ENCODE measurements at places on chromosomes 13 and 19.

GRCh38 chr19:42115705-42116104, 16.5 kb downstream of the POU2F2 start:
- no peak for DNase-seq

DNA sequence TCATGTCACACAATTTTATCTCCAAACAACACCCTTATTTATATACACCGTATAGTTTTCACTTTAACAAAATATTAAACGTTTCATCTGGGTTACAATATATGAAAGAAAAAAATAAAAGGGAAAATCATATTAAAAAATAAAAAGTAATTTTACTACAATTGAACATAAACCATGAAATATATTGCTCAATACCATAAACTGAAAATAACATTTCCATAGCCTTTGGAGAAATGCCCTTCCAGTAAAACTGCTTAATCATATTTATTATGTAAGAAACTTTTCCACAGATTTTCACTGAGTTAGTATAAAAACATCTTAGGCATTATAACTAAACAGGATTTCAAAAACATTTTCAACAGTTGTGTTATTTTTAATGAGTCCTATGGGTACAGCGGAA, 1.5 kb upstream of the ZNF347 start:
- DNase-seq = no peak

DNA sequence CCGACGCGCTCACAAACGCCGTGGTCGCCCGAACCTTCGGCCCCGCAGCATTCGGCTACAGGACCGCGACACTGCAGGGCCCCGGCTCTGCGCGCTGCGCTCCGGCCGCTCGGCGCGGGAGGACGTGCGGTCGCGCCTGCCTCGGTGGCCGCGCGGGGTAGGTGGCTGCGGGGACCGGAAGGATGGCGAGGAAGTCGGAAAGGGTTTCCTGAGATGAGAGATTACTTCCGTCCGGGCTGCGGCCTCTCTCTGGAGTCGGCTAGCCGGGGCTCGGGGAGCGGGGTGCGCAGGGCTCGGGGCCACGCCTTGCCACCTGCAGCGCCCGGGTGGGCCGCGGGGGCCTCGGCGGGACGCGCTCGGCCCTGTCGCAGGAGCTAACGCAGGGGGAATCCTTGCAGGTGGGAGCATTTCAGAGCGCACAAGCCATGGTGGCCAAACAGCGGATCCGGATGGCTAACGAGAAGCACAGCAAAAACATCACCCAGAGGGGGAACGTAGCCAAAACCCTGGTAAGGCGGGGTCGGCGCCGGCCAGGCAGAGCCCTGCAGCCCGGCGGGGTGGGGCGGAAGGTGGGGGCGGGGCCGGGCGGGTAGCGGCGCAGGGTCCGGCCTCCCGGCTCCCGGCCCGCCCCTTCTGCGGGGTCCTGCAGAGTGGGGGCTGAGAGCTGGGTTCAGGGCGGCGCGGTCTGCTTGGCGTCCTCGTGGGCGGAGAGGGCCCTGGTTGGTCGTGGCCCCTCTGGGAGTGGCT, at the start of gene SERP2:
TSS of gene SERP2 (plus strand) at position 224 of the 747 bp plus-strand sequence. CDS start at position 426, 202 bp downstream.
- DNase-seq = no peak

- no peak for DNase-seq
These were observed 58.2 kb downstream of the POLR1D start for GRCh38 chr13:27679896-27680295.

DNA sequence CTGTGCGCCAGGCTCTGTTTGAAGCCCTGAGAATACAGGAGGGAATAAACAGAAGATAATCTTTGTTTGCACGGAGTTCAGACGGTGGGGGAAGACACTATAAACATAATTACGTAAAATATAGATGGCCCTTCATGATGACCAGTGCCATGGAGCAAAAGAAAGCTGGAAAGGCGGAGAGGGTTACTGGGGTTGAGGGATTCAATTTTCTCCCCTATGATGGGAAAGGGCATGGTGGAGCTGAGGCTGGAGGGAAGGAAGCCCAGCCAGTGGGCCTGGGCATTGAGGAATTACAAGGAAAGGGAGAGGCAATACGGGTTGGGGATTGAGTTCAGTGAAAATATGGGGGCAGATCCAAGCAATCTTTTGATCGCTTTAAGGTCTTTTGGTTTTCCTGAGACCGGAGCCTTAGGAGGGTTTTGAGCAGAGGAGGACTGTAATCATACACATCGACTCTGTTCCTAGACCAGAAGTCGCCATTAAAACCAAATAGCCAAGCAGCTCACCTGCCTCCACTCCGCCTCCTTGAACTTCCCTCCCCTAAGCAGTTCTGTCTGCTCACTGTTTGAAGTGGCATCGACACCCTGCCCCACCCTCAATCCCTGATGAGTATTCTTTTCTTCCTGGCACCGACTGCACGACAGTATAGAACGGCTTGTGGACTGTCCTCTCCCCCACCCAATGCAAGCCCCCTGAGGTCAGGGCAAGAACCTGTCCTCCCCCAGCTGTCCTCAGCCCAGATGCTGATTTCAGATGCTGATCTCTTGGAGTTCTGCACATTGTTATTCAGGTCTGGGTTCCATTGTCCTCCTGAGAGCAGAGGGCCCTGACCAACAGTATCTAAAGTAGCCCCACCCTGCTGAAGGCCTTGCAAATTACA, 813 bp upstream of the ZNF296 start:
- no peak for DNase-seq

- DNase-seq = no peak
These were observed 248.3 kb downstream of the TSHZ3 start for GRCh38 chr19:31100981-31101380.

- no peak for DNase-seq
These were observed 3.1 kb upstream of the SLC5A5 start for GRCh38 chr19:17868669-17869068.

DNA sequence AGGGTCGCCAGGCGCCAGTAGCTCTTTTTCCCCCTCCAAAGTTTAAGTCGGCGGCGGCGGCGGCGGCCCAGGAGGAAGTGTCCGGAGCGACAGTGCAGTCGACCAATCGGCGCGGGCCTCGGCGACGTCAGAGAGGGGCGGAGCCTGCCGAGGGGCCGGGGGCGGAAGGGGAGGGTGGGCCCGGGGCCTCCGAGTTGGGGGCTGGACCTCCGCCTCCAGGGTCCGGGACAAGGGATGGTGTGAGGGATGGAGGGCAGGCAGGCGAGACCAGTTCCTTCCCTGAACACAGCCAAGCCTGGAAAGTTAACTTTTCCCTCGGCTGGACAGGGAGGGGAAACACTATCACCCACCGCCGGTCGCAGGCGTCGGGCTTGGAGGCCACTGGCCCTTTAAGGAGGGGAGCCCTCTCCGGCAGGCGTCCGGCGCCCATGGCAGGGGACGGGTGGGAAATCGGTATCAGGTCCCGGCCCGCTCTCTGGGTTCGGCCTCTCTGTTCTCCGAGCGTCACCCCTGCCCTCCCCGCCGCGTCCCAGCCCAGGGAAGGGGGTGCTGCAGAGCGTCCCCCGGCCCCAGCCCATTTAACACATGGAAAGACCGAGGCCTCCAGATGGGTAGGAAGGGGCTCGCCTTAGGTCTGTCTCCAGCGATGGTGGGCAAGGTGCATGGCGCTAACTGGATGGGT, at the start of gene PRKD2:
TSS of gene PRKD2 (minus strand) at position 81 of the 682 bp plus-strand sequence. CDS start 744 bp downstream, outside the sequence.
- peak; percentile 80 for DNase-seq

GRCh38 chr13:25738342-25739196, 313.2 kb downstream of the SHISA2 start:
- DNase-seq = no peak

DNA sequence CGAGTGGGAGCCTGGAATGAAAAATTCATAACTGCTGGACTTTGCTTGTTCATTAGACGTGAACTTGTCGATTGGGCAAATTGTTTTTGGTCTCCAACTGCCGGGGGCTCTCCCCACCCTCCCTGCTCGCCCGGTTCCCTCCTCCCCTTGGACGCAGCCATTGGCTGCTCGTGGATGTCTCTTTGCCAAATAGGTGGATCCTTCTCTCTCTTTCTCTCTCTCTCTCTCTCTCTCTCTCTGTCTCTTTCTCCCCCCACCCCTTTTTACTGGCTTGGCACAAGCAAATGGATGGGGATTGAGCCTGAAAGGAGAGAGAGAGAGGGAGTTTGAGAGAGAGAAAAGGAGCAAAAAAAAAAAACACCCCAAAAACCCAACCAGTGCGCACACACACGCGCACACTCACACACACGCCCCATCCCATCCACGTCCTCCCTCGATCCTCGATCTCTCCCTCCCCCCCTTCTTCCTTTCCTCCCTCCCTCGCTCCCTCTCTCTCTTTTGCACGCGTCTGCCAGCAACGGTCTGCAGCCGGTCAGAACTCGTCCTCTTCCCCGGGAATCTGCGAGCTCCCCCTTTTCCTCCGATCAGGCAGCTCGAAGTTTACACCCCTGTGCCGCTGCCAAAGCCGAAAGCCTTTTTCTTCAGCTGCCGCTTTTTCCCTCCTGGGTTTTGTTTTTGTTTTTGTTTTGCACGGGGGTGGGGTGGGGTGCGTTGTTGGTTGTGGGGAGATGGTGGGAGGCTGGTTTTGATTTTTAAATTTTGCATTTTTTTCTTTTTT, 27.8 kb downstream of the NFIX start:
- no peak for DNase-seq

GRCh38 chr19:33197591-33198000, 3.5 kb downstream of the LRP3 start:
- DNase-seq = no peak

DNA sequence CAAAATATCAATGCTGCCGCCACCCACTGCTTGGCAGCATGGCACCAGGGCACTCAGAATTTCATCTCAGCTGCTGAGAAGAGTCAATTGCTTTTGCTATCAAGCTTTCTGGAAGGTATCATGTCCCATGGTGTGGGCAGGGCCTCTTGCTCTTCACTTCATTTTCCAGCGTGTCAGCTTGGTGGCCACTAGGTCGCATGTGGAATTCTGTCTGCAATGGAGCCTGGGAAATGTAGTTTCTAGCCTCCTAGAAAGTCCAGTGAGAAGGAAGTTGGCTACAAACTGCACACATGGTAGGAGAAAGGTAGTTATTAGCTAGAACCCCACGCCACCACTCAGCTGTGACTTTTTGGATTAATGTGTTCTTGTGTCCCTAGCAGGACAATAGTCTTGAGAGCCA, 105.3 kb downstream of the MYO16 start:
- no peak for DNase-seq

DNA sequence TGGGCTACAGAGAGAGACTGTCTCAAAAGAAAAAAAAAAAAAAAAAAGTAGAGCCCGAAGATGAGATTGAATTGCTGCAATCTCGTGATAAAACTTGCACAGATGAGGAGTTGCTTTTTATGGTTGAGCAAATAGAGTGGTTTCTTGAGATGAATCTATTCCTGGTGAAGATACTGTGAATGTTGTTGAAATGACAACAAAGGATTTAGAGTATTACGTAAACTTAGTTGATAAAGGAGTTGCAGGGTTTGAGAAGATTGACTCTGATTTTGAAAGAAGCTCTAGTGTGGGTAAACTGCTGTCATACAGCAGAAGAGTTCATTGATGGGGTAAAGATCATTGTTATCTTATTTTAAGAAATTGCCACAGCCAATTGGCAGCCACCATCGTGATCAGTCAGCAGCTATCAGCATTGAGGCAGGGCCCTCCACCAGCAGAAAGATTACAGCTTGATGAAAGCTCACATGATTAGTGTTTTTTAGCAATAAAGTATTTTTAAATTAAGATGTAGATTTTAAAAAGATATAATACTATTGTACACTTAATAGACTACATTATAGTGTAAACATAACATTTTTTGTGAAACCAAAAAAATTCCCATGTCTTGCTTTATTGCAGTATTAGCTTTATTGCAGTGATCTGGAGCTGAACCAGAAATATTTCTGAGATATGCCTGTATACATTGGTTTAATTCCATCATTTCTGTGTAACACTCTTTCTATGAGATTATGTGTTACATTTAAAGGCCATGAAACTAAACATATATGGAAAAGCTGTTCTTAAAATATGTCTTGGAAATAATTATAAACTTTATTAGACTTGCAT, 43.1 kb downstream of the ZMYM2 start:
- DNase-seq = no peak

- DNase-seq = no peak
These were observed 7.7 kb upstream of the RNF113B start for GRCh38 chr13:98184792-98185191.

GRCh38 chr13:39394796-39395678, 208.0 kb downstream of the LHFPL6 start:
- DNase-seq = no peak

GRCh38 chr13:34040863-34041262, 222.9 kb downstream of the RFC3 start:
- no peak for DNase-seq

DNA sequence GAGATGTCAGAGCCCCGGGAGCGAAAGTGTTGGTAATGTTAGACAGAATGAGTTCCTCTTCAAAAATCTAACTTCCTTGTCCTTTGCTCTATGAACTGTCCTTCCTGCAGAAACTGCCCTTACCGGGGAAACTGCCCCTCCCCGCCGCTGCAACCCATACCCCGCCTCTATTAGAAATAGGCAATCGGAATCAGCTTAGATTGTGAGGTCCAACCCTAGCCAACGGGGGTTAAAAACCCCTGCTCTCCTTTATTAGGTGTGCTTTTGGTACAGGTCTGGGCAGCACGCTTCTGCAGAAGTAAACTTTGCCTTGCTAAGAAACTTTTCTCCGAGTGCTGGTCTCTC, 11.5 kb upstream of the CAPNS1 start:
- no peak for DNase-seq

- no peak for DNase-seq
These were observed 808 bp downstream of the DNMT1 start for GRCh38 chr19:10193790-10194499.

- no peak for DNase-seq
These were observed 10.0 kb downstream of the GTPBP3 start for GRCh38 chr19:17347361-17347760.

DNA sequence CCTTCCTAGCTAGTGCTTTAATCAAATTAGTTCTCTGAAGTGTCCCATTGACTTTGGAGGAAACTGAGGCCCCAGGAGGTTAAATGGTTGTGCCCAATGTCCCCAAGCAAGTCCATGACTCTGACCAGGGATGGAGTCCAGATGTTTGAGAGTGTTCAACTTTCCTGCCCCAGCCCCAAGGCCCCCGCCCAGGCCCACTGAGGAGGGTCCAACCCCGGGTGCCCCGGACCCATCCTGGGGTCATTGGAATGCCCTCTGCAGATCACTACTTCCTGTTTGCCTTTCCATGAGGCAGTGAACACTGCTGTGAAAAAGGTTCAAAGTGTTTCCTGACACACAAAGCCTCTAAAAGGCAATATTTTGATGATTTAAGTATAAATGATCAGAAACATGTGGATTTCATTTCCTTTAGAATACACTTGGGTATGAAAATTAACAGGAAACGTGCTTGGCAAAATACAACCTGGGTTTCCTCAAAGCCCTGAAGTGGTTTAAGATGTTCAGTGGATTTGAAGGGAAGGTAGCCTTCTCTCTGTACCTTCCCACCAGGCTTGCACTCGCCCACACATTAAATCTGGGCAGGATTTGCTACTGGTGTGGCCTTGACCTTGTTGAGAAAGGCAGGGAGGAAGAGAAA, 335.7 kb downstream of the TSHZ3 start:
- no peak for DNase-seq

GRCh38 chr19:41745756-41746155, 9.6 kb upstream of the CEACAM6 start:
- no peak for DNase-seq

- no peak for DNase-seq
These were observed 16.8 kb upstream of the LYPD3 start for GRCh38 chr19:43482193-43482592.

Measured in T follicular helper cell (primary cell).